ENCODE measurements at places on chromosomes 3 and 15.
A peak's percentile ranks its signal among the peaks of the same experiment; 100 is the strongest.

DNA sequence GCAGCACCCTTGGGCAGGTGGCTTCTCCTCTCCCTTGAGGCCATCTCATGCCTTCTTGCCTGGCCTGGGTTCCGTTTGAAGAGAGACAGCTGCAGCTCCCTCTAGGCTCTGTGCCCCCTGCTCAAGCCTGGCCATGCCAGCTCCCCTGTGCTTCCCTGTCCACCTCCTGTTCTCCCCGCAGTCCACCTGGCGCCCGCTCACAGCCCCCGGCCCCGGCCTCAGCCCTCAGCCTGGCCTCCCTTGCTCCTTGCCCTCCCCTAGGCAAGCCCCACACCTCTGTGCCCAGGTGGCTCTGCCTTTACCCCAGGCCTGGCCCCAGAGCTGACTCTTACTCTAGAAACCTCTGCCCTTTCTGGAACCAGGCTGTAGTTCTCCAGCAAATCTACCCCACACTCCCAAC, 13.9 kb upstream of the RHO start:
- no peak for DNase-seq

GRCh38 chr15:96342406-96343112, 12.1 kb downstream of the NR2F2 start:
- no peak for DNase-seq

DNA sequence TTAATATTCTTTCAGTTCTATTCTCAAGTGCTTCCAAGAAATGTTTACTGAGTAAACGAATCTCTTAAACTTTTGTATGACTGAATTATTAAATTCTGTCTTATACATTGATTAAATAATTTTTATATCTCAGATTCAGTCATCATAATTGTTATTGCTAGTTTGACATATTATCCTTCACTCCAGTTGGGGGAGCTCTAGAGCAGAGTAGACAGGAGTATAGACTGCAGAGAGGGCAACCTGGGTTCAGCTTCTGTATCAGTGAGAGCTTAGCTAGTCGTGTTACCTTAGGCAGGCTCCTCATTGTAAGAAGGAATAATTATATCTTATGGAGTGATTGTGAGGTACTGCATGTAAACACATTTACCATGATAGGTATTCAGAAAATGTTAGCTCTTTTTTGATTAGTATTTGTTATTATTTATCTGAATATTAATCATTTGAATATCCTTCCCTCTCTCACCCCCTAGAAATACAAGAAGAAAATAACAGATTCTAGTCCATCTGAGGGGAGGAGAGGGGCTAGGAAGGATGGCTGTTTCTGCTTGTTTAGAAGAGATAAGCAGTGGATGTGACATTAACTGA, 31.0 kb upstream of the ZCWPW2 start:
- DNase-seq, result no peak

DNA sequence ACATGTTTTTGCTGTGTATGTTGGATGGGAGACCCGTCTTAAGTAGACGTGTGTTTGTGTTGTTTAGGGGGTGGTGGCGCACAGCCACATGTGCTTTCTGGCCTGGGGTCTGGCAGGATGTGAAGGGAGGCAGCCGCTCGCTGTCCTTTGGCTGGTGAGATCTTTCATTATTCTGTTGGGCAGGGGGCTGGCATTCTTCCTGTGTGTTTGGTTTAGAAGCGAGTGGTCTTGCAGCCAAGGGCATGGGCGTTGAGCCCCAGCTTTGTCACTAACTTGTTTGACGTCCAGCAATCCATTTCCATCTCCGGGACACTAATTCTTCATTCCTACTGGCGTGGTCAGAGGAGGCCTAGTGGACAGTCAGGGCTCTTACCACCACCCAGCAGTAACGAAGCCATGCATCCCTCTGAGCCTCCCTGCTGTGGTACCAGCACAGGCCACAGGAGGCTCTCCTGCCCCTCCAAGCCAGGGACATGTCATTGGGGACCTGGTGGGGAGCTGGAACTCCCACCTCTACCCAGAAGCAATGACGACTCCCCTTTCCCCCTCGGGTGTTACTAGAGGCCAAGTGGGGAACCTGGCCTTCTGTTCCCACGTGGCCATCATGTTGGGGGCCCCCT, 10.7 kb downstream of the THSD4 start:
- DNase-seq, result no peak

DNA sequence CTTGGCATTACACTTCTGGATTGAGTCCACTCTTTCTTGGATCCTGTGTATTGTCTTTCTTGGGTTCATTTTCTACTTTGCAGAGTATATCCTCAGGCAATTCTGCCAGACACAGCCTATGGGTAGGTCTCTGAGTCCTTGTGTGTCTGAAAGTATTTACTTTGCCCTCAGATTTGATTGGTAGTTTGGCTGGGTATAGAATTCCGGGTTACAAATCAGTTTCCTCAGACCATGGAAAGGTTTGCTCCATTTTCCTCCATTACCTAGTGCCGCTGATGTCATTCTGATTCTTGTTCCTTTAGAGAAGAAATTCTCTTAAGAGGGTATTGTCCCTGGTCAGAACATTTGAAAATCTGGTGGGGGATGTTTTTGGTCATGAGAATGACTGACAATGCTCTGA, 133.2 kb downstream of the NUP210 start:
- DNase-seq, result no peak

DNA sequence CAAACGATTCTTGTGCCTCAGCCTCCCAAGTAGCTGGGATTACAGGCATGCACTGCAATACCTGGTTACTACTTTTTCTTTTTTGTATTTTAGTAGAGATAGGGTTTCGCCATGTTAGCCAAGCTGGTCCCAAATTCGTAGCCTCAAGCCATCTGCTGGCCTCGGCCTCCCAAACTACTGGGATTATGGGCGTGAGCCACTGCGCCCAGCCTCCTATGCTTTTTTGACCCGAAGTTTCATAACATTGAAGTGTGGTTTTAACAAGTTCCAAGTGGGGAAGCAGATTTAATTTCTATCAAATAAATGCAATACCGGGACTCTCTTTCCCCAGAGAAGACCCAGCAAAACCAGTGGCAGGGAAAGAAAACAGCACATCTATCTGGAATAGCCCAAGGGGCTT, 13.7 kb downstream of the SH3BP5 start:
- no peak for DNase-seq

- DNase-seq, result peak; percentile 49
Observed at GRCh38 chr3:69085833-69086722, 1.3 kb downstream of the ARL6IP5 start.

DNA sequence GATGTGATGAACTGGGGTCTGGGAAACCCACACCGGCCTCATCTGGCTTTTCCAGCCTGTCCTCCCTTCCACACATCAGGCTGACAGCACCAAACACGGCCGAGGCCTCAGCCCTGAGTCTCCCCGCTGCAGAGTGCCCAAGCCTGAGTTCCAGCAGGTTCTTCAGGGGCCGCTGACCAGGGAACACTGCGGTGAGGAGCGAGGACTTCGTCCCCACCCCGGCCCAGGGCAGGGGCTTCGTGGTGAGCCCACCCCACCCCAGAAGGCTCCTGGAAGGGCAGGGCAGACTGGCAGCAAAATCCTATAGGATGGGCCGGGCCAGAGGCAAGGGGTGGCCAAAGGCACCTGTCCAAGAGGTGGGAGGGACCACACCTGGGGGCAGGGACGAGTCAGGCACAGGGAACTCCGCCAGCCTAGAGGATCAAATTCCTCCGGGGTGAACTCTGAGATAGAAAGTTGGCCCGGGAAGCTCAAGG, at the start of gene SLC51A:
Gene SLC51A (plus strand): TSS at position 446 of the 476 bp plus-strand sequence. CDS start 179 bp downstream, outside the sequence.
- DNase-seq, result no peak

GRCh38 chr3:9689757-9690156, 13.9 kb upstream of the CPNE9 start:
- no peak for DNase-seq

GRCh38 chr3:72092778-72093177, 307.8 kb upstream of the PROK2 start:
- DNase-seq, result no peak

DNA sequence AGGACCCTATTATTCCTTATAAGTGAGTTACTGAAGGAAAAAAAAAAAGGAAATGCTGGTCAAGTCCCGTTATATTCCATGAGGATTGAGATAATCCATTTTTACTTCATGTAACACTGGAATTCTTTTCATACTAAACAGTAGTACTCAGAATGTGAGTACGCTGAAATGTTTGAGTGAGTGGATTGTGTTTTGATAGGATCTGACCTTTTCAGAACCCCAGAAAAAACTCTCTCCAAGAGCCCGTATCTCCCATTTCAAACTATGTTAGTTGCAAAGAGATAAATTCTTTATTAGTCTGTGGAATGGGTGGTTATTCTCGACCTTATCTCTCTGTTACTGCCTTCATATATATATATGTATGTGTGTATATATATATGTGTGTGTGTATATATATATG, 2.5 kb upstream of the LPP start:
- DNase-seq, result no peak

DNA sequence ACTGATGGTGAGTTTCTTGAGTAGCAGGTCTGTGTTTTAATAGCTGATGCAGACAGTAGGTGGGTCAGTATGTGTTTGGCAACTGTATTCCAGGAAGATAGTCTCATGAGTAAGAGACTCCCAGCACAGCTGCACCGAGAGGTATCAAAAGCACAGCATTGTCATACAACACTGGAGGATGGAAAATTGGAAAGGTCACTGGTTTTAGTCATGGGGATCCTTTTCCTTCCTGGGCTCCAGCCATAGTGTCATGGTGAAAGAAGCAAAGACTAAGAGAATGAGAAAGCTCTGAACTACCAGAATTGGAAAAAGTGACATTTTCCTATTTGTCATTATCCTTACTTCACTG, 61.5 kb downstream of the P3H2 start:
- no peak for DNase-seq
